ENCODE measurements at places on chromosomes 12 and 14.

GRCh38 chr12:73950507-73950906 lies 587.1 kb upstream of the ATXN7L3B start:
- no peak for DNase-seq

DNA sequence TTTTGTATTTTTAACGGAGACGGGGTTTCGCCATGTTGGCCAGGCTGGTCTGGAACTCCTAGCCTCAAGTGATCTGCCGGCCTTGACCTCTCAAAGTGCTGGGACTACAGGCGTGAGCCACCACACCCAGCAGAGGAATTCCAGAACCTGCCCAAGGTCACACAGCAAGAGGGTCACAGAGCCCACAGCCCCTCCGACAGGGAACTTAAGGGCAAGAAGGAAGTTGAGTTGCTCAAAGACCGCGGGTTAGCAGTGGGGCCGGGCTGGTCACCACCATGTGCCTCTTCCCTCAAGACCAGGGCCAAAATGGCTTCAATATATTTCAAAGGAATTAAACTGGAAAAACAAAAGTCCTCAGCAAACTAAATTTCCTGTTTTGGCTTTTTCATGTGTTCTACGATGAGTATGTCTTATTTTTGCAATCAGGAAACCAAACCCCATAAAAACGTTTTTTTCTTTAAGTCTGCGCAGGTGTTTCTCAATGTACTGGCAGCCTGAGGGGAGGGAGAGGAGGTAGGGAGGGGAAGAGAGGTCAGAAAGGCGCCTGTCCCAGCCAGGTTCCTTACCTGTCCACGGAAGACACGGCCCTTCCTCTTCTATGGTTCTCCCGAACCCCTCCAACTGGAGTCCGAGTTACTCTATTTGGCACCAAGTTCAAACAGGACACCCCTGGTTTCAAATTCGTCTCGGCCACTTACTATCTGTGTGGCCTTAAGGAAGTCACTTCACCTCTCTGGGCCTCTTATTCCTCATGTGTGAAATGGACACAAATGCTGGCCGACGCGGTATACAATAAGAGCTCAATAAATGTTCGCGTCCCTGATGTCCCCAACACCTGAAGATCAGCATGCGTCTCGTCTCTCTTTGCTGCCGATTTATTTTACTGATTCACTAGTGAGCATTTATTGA lies 778 bp downstream of the SLC8B1 start:
- DNase-seq: no peak

DNA sequence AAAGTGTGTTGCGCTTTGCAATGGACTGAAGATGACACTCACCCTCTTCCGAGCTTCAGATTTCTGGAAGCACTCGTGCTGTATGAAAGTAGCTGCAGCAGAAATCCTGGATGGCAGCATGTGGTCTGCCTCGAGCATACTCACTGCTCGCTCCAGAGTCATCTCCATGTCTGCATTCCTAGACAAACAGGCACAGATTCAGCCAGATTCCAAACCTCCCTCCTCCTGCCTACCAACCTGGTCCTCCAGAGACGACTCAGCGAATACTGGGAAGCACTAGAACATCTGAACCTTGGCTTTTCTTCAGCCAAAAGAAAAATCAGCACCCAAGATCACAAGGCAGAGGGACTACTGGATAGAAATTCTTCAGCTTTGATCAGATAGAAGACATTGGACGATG lies 27.7 kb downstream of the PKP2 start:
- DNase-seq: no peak

- DNase-seq: no peak
Observed at GRCh38 chr14:102238131-102238530, 66.8 kb downstream of the MOK start.

- no peak for DNase-seq
Observed at GRCh38 chr14:93941293-93941910, 14.3 kb downstream of the FAM181A start.

DNA sequence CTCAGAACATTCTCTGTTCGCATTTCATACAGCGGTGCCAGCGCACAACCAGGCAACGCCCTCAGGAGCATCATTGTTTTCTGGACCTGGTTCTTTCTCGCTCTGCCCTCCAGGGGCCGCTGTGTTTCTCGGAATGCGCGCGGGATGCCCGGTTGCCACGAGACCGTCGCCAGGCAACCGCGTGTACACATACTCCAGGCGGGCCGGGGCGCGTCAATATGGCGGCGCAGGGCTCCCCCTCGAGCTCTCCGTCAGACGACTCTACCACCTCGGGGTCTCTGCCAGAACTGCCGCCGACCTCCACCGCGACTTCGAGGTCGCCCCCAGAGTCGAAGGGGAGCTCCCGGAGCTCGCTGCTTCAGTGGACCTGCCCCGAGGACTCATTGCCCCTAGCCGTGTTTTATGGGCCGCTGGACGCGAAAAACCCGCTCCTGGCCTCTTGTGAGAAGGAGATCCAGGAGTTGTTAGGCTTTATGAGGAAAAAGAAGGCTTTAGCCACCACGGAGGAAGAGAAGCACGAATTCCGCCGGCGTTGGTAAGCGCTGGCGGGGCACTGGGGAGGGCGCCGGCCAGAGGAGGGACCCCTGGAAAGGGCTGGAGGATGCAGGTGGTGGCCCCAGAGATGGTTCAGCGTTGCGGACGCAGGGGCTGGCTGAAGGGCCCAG lies at the start of gene CFAP54:
TSS of gene CFAP54 (plus strand) at position 186 of the 665 bp plus-strand sequence. CDS start at position 219, 33 bp downstream.
- DNase-seq: peak; percentile 89

- DNase-seq: no peak
Observed at GRCh38 chr12:22765421-22766130, 140.6 kb downstream of the ETNK1 start.

DNA sequence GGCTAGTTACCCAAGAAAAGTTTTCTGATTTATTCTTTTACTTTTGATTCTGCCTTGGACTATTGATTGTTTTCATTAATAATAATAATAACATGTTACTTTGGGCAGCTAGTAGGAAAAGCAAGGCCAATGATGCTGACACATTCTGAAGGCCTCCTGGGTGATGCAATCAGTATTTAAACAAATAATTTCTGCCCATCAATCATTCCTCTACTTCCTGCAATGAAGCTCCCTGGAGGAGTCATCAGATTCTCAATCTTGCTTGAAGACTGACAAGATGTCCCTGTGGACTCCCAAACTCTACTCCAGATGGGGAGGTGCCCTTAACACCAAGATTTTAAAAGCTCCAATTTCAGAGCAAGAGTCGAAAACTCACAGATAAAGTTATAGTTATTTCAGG lies at the start of gene SPX:
TSS of gene SPX (plus strand) at position 244 of the 400 bp plus-strand sequence. CDS start 177 bp downstream, outside the sequence.
- no peak for DNase-seq

- DNase-seq: no peak
Observed at GRCh38 chr14:39988939-39989338, 556.7 kb upstream of the FBXO33 start.

- no peak for DNase-seq
Observed at GRCh38 chr14:71693381-71693780, 238.8 kb upstream of the RGS6 start.

DNA sequence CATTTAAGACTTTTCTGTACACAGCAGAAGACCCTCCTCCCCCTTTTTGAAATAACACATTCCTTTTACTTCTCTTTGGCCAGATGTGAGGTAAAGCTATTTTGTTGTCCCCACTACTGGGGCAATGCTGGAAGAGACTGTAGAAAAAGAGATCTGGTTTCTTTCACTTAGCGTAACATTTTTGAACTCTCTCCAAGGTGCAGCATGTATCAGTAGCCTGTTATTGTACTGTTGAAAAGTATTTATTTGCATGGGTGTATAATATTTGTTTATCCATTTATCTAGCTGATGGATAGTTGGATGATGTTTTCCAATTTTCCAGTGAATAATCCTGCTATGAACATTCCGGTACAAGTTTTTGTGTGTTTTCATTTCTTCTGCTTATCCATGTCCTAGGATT lies 335.2 kb downstream of the SOX5 start:
- DNase-seq: no peak

DNA sequence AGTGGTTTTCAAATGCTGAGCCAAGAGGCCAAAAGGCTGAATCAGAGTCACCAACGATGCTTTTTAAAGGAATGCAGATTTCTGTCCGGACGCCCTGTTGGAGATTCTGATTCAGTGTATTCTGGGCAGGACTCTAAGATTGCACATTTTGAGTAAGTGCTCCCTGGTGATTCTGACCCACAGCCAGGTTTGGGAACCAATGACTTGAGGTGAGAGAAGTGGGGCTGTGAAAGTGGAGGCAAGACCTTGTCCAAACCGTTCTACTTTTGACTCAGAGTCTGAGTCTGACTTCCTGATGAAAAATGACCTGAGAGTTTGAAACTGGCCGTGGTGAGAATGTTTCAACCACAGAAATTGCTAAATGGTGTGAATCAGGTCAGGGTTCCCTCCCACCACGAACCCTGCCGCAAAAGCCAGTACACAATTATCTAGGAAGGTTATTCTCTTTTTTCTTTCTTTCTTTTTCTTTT lies 90.2 kb downstream of the NTN4 start:
- no peak for DNase-seq

DNA sequence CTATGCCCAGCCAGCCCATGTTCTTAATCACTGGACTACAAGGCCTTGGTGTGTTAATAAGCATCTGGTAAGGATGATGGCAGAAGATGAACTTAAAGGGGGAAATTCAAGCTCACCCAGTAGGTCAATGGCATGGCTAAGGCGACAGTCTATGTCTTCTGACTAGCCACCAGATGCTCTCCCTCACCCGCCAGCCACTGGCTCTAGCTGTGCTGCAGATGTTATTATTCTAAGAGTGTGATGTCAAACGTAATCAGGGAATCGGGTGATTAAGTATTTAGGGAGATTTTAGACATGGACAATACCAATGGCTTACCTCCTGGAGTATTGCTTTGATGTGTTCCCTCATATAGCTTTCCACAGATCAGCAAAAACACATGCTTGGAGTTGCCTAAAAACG lies 39.2 kb upstream of the MAX start:
- no peak for DNase-seq

- DNase-seq: no peak
Observed at GRCh38 chr12:26028953-26029735, 70.7 kb downstream of the RASSF8 start.

- no peak for DNase-seq
Observed at GRCh38 chr14:54529811-54530210, 20.1 kb downstream of the CGRRF1 start.

GRCh38 chr12:49651855-49652254 lies 28.5 kb downstream of the PRPF40B start:
- no peak for DNase-seq

DNA sequence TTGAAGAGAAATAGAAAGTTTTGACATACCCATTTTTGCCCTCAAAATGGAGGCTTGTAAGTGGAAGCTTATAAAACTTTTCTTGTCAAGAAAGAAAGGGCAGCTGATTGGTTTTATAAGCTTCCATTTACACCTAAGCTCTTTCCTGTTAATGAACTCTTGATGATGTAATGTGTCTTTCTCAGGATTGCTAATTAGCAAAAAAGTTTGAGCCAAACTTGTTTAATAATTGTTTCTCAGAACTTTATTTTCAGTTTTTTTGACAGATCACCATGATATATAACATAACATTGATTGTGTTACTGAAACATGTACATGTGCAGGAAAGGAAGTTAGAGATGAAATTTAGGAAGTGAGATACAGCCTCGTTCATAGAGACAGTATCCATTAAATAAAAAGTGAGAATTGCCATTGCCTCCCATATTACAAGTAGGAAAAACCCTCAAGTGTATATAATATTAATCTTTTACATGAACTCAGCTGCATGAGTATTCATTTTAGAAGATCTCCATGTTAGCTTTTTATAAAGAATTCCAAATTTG lies 26.8 kb downstream of the RIC8B start:
- DNase-seq: no peak

DNA sequence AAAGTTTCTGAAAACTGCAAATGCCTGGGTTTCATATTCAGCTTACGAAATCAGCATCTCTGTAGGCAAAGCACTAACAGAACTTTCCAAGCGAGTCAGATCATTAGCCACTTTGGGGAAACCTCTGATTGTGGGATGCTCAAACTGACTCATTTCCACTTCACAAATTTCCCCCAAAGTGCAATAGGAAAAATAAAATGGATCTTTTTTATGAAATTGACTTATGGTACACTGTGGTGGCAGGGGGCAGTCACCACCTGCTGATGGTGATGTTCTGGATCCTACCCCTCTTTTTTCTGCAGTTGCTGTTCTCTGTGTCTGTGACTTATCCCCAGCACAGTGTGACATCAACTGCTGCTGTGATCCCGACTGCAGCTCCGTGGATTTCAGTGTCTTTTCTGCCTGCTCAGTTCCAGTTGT lies 5.6 kb downstream of the TCTN1 start:
- DNase-seq: no peak

GRCh38 chr14:74684434-74684833 lies 28.4 kb downstream of the AREL1 start:
- no peak for DNase-seq

- no peak for DNase-seq
Observed at GRCh38 chr14:20657216-20658211, 16.0 kb upstream of the OR6S1 start.

DNA sequence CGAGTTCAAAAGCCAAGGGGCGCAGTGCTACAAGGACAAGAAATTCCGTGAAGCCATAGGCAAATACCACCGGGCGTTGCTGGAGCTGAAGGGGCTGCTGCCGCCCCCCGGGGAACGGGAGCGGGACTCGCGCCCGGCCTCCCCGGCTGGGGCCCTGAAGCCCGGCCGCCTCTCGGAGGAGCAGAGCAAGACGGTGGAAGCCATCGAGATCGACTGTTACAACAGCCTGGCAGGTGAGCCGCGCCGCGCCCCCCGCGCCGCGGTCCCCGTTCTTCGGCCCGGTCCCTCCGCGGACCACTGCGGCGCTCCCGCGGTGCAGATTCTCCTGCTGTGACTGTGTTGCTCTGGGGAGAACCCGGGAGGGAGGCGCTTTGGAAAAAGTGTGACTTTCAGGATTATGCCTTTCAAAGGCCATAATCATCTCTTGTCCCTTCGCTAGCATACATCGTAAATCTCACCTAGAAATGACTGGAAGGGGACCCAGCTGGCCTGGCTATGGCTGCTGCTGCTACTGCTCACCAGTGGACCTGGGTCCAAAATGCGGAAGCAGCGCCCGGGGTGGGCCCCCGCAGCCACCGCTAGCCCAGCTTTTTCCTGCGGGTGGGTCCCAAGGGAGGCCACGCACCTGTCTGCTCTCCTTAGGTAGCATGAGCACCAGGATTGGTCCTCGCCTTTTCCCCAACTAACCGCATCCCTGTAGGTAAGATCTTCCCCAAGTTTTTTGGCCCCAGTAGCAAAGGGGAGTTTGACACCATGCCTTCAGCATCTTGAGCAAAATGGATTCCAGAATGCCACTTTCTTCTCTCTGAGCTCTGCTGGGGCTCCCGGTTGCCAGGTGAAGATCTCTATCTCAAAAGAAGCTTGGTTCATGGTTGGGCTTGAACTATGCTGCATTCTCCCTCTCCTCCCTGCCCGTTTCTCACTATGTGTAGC lies 853 bp downstream of the TTC9 start:
- no peak for DNase-seq

DNA sequence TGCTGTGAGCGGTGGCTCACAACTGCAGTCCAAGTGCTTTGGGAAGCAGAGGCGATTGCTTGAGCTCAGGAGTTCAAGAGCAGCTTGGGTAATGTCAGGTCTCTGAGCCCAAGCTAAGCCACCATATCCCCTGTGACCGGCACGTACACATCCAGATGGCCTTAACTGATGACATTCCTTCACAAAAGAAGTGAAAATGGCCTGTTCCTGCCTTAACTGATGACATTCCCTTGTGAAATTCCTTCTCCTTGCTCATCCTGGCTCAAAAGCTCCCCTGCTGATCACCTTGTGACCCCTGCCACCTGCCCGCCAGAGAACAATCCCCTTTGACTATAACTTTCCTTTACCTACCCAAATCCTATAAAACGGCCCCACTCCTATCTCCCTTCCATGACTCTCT lies 48.6 kb downstream of the SLC25A47 start:
- DNase-seq: no peak

GRCh38 chr14:22610931-22611330 lies 12.8 kb downstream of the ABHD4 start:
- no peak for DNase-seq

- no peak for DNase-seq
Observed at GRCh38 chr14:100603341-100604120, 16.3 kb upstream of the BEGAIN start.
